ENCODE measurements at places on chromosomes 16 and 17.

DNA sequence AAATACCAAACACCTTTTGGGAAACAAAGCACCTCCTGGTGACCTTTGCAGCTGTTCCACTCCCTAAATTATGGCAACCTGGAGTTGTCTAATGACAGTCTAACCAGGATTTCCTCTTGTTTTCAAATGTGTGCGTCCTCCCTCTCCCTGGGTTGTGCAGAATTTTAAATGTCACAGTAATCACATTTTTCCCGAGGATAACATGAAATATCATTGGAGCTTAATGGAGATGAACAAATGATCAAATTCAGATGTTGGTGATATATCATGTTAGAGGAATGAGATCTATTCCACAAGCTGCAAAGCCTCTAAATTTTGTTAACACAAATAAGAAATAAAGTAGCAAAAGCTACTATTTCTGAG is 86.9 kb upstream of the HLF start:
- DNase-seq, result no peak

- peak; percentile 78 for DNase-seq
Measured at GRCh38 chr17:80899402-80900268, 92.0 kb upstream of the CHMP6 start.

GRCh38 chr17:20189979-20190378 is 180.8 kb downstream of the SPECC1 start:
- DNase-seq, result no peak

- no peak for DNase-seq
Measured at GRCh38 chr16:29806641-29807425, 504 bp downstream of the MAZ start.

DNA sequence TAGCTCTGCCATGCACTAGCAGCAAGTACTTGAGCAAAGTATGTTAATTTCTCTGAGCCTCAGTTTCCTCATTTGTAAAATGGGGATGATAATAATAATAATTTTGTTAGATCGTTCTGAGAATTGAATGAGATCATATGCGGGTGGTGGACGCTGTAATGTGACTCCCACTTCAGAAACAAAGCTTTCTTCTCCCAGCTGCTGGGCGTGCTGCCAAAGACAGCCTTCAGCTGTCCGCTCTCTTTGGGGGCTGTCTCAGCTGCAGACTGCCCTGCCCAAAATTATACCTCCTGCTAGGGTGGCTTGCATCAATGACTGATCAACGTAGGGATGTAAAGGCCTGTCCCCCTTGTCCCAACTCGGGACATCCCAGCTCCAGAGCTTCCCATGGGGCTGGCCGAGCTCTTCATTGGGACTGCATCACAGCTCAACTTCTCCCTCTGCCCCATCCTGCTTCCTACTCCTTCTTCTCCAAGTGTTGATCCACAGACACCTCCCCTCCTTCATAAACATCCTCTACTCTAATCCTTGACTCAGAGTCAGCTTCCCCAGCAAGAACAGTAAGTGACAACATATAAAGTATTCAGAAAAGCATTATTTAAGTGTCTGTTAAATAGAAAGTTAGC is 30.7 kb upstream of the CDH5 start:
- no peak for DNase-seq

DNA sequence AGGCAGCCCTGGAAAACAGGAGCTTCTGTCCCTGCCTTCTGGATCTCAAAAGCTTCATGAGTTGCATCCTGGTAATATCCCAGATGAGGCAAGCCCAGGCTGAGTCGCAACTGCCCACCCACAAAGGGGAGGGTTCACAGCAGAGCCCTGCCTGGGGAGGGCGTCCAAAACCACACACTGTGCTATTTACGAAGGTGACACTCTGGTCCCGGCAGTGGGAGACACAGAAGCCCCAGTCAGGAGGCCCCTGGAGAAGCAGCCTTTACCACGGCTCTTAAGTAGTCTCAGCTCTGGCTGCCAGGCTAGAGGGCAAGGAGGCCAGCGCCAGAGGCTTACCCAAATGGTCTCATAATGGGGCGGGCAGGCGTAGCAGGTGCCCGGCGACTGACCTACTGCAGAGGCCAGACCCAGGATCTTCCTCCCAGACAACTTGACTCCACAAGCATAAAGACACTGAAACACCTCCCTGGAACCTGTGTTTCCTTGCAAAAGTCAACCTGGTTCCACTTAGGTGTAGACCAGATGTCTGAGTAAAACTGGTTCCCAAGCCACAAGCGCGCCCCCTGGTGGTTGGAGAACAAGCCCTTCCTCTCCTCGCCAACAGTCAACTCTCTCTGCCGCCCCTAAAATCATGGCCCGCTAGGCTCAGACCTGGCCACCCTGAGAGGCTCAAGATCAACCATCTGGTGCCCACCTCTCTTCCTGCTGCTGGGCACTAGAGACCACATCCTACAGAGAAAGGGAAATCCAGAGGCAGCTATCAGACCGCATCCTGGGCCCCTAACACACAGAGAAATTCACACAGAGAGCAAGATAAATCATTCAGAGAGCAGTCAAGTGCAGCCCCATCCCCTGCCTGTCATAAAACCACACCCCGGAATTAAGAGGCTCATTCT is 5.2 kb downstream of the AXIN2 start:
- DNase-seq, result peak; percentile 87

DNA sequence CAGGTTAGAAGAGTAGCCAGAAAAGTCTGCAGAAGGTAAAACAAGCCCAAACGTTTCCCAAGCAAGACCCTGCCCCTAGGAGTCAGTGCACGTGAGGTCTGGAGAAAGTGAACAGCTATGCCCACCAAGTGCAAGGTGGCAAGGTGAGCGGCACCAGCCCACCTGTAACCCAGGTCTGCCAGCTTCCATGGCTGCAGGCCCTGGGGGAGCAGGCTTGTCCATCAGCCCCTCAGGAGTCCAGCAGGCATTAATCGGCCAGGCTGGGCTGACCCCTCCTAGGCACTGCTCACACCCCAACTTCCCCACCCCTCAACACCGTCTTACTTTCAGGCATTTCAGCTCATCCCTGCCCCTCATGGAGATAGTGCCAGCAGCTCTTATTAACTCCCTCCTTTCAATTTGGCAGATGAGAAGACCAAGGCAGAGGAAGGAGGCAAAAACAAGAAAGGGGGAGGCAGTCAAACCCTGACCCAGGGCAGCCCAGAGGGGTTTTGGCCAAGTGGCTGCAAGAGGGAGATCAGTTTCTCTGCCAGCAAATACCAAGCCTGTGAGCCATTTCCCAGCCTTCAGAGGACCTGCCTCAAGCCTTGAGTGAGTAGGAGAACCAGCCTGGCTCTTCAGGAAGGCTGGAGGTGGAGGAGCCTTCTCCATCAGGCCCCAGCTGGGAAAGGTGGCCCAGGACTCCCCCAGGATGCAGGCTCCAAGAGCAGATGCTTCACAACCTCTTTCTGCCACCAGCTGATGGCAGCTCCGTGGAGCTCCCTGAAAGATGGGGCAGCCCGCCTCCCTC is 14.7 kb downstream of the BEAN1 start:
- no peak for DNase-seq
